Activated CD8-positive, alpha-beta memory T cell treated with anti-CD3 and anti-CD28 coated beads for 24 hours (primary cell): ENCODE measurements at places on chromosomes 4 and X.

- no peak for DNase-seq
Measured at GRCh38 chr4:37928426-37929416, 31.5 kb upstream of the PTTG2 start.

GRCh38 chr4:152308951-152309350, 226.9 kb downstream of the FBXW7 start:
- DNase-seq: no peak

GRCh38 chr4:84638092-84638491, 55.2 kb downstream of the CDS1 start:
- no peak for DNase-seq

DNA sequence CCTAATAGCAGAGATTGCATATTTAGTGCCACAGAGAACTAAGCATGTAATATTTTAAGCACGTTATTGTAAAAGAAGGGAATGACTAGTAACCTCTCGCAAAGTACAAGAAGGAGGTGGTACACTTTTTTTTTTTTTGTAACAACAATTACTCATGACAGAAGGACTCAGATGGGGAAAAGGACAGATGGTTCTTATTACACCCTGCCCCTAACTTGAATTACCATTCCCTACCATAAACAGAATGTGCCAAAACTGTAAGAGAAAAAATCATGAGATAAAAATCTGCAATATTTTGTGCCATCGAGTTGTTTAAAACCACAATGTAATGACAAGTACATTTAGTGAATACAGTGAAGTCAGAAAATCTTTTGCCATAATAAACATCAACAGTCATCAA, 33.0 kb upstream of the RAPGEF2 start:
- DNase-seq: no peak

- no peak for DNase-seq
Measured at GRCh38 chr4:23945451-23946017, 55.7 kb upstream of the PPARGC1A start.

GRCh38 chrX:135737366-135738071, 24.1 kb downstream of the CT45A1 start:
- DNase-seq: no peak

DNA sequence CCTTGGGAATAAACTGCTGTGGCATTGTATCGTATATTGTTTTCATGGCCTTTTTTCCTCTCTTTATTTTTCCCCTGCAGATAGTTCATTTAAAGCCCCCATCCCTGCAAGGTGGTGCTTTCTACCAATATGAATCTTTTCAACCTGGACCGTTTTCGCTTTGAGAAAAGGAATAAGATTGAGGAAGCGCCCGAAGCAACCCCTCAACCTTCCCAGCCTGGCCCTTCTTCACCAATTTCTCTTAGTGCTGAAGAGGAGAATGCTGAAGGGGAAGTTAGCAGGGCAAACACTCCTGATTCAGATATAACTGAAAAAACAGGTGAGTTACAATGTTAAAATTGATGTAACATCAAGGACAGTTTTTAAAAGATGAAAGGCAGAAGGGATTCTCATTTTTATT, 601 bp downstream of the SMARCAD1 start:
- no peak for DNase-seq

GRCh38 chrX:155998116-155998515, 620 bp downstream of the IL9R start:
- DNase-seq: no peak

GRCh38 chrX:149274516-149275105, 230.5 kb downstream of the IDS start:
- no peak for DNase-seq

GRCh38 chr4:1155314-1155713, 17.1 kb downstream of the SPON2 start:
- no peak for DNase-seq

DNA sequence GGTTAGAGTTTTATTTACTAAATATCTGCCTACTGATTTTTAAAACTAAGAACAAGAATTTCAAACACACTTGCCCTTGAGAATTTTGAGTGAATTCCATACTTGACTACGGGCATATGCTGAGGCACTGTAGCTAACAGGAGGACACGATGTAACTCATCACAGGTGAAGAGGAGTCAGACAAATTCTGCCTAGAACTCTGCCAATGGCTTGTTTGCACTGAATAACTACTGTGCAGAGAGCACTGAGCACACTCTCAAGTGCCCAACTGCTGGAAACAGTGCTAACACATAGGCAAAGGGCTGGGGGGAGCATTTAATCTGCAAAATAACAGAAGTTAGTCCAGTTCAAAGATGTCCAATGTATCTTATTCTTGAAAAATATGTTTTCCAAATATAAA, 104.4 kb downstream of the WDFY3 start:
- no peak for DNase-seq

GRCh38 chr4:82642331-82642730, 80.5 kb upstream of the TMEM150C start:
- no peak for DNase-seq

DNA sequence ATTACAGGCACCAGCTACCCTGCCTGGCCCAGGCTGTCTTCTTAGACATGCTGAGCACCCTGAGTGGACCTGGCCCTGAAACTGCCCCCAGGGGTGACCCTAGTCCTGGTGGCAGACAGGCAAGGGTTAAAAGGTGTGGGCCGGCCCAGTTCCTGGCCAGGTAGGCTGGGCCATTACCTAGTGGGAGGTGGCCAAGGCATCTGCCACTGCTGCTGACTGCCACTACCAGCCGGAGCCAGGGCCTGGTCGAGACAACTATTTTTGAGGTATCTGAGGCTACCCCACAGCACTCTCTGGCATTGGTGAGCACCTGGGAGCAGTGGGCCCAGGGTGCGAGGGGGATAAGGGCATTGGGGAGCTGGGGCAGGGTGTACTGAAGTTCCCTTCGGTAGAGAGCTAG, at the start of gene CCDC120:
TSS of gene CCDC120 (plus strand) at position 206 of the 400 bp plus-strand sequence. CDS start 3,043 bp downstream, outside the sequence.
- DNase-seq: no peak

GRCh38 chr4:127370604-127371003, 262.2 kb upstream of the INTU start:
- no peak for DNase-seq

- DNase-seq: no peak
Measured at GRCh38 chrX:133359466-133359865, 55.8 kb downstream of the GPC4 start.

DNA sequence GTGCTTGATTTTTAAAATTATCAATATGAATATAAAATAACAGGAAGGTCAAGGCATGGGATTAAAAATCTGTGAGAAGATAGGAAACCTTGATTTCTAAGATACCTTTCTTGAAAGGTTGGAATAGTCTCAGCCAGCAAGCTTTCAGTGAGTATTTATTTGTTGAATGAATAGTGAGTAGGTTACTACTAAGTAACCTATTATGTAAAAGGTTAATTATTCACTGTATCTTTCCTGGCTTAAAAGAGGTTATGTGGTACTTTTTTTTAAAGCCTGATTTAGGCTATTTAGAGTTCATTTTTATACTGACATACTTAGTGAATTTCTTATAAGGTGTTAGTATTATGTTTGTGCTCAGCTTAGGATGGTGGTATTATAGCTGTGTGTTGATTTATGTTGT, 123.5 kb downstream of the PTPN13 start:
- DNase-seq: no peak

- no peak for DNase-seq
Measured at GRCh38 chr4:152956147-152956546, 20.0 kb downstream of the FHDC1 start.

GRCh38 chr4:187193141-187193540, 469.5 kb upstream of the FAT1 start:
- no peak for DNase-seq
